Left renal pelvis (tissue), 4 donors: ENCODE measurements at places on chromosomes 3 and 15.

DNA sequence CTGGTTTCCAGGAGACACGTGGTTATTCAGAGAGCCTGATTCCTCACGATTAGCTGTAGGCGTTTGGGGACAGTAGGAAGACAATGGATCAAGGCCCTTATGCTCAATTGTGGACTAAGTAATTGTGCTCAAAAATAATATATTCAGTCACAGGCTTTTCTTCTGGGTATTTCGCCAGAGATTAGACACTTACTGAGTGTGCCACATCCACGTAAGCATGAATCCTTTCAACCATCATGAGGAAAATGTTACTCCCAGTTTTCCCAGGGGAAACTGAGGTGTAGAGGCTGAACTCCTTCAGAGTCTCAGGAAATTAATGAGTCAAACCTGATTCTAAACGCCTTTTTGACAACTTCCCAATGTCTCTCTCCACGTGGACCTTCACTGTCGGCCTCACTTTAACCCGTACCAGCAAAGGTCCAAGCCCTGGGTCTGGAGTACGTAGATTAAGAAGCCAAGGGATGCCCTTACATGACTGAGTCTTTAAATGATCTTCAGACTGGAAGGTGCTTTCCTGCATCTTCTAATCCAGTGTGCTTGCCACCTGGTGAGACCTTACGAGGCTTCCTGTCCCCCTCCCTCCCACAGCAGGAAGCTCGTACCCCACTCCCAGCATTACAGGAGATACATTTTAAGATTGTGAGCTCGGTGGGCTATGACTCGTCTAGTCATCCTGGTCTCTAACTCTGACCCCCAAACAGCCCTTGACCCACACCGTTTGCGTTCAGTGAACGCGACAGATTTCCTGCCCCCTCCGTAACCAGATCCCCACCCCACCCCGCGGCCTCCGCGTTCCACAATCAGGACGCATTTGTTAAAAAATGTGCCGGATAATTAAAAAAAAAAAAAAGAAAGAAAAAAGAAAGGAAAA lies 1.7 kb downstream of the PKM start:
- no peak for DNase-seq

- DNase-seq, result no peak
These were observed 129.9 kb downstream of the XXYLT1 start for GRCh38 chr3:195140816-195141793.

- DNase-seq, result no peak
These were observed 321.6 kb upstream of the EPHA3 start for GRCh38 chr3:88785841-88786240.

GRCh38 chr15:68275165-68275746 lies 2.3 kb upstream of the FEM1B start:
- DNase-seq, result no peak

DNA sequence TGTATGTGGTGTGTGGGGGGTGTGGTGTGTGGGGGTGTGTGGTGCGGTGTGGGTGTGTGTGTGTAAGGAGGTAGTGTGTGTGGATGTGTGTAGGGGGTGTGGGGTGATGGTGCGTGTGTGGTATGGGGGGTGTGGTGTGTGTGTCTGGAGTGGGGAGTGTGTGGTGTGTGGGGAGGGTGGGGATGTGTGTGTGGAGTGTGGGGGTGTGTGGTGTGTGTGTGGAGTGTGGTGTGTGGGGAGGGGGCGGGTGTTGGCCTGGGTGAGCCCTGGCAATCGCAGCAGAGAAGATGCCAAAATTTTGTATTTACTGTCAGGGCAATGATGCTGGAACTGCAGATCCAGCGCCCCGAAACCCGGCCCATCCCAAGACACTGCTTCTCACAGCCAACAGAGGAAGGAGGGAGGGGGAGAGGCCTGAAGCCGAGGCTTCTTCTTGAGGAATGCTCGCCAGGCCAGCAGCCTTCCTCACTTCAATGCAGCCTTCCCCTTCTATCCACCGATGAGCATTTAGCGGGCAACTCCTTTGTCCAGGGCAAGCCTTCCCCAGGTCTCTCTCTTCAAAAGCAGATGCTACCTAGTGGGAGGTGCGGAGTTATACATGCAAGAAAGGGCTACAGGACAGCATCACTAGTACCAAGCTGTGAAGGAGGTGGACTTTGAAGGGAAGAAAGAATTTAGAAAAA lies 11.9 kb upstream of the SRP14 start:
- no peak for DNase-seq

DNA sequence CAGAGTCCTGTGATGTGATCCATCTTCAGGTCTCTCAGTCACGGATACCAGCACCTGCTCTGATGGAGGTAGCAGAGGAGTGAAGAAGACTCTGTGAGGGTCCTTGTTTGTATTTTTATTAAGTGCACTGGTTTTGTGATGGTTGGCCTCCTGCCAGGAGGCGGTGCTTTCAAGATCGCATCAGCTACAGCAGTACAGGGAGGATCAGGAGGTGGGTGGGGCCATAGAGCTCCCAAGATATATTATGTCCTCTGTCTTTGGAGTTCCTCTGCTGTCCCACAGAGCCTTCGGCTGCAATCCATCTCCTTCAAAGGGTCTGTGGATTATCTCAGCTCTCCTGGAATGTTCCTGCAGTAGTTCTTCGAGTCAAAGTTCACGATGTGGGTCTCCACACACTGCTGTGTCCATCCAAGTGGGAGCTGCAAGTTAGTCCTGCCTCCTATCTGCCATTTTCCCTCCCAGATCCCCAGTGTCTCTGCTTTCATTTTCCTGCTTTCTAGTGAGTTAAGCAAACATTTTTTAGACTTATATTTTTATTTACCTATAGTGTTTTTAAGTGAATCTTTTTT lies 54.7 kb downstream of the TM2D3 start:
- no peak for DNase-seq

GRCh38 chr3:128942161-128942952 lies 51.5 kb downstream of the CFAP92 start:
- DNase-seq, result no peak

- DNase-seq, result no peak
These were observed 1.3 kb downstream of the CAV3 start for GRCh38 chr3:8734908-8735307.

DNA sequence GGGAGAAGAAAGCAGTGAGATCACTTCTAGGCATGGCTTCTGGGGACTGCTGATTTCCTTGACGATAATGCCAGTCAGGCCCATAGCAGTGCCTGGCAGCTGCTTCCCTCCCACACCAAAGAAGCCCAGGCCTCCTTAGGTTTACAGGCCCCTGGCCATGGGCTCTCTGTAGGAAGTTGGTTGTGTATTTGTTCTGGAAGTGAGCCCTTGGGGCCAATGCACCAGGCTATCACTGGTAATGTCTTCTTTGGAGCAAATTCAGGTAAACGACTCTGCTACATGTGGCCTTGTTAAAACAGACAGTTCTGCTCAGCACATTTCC lies 89.3 kb downstream of the CCNL1 start:
- no peak for DNase-seq

- no peak for DNase-seq
These were observed 51.0 kb upstream of the TJP1 start for GRCh38 chr15:29873264-29873663.
